DMS153 (cell line): ENCODE measurements at places on chromosomes 6 and 20.
A peak's percentile ranks its signal among the peaks of the same experiment; 100 is the strongest.

GRCh38 chr6:1763404-1763803 is 153.7 kb downstream of the FOXC1 start:
- DNase-seq = no peak

GRCh38 chr20:50498071-50498776 is 12.0 kb upstream of the PTPN1 start:
- DNase-seq = no peak

GRCh38 chr6:62714112-62714511 is 428.1 kb upstream of the KHDRBS2 start:
- no peak for DNase-seq

DNA sequence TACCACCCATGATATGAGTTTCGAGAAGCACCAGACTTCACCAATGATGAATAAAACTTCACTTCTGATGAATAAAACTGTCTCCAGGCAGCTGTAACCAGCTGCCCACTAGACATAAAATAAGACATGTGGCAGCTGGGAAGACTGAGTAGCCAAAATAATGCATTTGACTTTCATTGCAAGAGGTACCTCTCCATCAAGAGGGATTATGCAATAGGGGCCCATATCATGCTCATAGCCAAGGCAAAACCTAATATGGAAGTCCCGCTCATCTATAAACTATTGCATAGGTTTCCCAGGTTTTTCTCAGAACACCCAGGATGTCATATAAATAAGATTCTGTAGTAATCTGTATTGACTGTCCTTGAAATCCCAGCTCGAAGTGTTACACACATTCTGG is 155.5 kb downstream of the SIM1 start:
- no peak for DNase-seq

- no peak for DNase-seq
Observed at GRCh38 chr6:71399279-71399678, 110.7 kb downstream of the OGFRL1 start.

GRCh38 chr20:49712118-49712517 is 1.6 kb downstream of the B4GALT5 start:
- no peak for DNase-seq

- no peak for DNase-seq
Observed at GRCh38 chr6:52254731-52255378, 10.6 kb upstream of the IL17F start.

GRCh38 chr6:106147476-106147875 is 61.3 kb downstream of the PRDM1 start:
- DNase-seq = no peak

- DNase-seq = no peak
Observed at GRCh38 chr20:63124092-63124781, 91.7 kb downstream of the YTHDF1 start.

DNA sequence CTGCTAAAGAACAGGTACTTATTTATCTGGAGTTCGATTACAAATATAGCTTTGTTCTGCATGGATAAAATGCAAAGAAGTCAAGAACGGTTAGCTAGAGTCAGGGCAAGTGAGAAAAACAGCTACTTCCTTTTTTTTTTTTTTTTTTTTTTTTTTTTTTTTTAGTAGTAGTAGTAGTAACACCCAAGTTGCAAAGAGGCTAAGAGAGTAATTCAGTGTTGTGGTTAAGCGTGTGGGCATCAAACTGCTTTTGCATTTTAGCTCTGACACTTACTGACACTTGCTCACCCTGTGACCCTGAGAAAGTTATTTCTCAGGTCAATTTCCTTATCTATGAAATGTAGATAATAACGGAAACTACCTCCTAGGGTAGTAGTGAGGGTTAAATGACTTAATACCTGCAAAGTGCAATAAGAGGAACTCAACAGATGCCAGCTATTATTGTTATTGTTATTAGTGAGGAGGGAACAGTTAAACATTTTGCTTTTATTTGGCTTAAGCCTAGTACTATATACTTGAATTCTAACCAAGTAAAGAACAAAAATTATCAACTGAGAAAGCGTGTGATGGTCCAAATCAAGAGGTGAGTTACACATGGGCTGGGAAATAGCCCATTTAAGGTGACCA is 86.7 kb upstream of the BACH2 start:
- DNase-seq = no peak

GRCh38 chr20:10777710-10778109 is 103.9 kb upstream of the JAG1 start:
- DNase-seq = no peak

GRCh38 chr6:5644523-5645185 is 362.1 kb downstream of the NRN1 start:
- no peak for DNase-seq

GRCh38 chr20:56247954-56248782 is at the start of gene MC3R:
TSS of gene MC3R (plus strand) at chr20:56248732. CDS start at chr20:56248844, 112 bp downstream.
- peak; percentile 0 for DNase-seq

- DNase-seq = no peak
Observed at GRCh38 chr6:82353848-82354247, 9.8 kb upstream of the TPBG start.

DNA sequence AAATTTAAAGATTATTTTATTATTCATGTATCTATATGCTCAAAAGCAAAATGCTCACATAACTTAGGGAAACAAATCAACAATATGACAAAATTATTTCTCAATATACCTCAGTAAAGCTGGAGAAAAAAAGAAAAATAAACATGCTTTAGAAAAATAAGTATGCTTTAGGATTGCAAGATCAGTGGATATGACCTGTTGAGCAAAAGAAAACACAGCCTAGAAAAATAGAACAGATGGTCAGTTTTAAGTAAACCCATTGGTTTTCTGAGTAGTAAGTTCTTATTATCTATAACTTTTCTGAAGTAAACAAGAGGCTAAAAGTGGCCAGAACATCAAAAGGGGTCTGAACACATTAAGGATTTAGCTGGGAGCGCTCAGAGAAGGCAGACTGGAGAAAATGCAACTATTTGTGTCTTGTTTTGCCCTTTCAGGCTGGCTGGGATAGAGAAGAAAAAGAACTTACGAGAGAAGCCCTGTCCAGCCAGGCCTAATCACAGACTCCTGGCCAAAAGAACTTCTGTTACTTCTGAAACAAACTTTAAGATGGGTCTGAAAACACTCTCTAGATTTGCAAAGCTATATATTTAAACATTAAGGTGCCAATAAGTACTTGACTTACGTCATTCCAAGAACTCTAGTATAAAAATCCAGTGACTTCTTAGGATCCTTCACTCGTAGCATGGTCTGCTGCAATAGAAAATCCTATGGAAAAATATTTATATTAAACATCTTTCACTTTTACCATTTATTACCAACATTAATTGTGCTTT is 16.5 kb downstream of the GLO1 start:
- DNase-seq = no peak

GRCh38 chr6:144064402-144065212 is 30.8 kb downstream of the SF3B5 start:
- no peak for DNase-seq

DNA sequence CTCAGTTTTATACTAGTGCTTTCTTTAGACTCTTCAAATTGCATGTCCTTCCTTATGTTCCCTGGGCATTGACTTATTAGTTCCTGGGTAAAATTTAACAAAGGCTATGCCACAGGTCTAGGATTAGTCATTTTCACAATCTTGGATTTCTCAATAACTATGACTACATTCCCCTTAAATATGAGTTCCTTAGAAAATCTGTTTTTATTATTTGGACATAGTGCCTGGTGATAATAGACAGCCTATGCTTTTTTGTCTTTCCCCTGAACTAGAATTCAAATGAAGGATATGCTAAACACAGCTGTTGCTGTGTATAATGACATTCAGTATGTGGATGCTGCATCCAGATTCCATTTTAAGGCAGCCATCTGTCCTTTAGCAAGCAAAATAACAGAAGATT is 1252.8 kb upstream of the GJE1 start:
- DNase-seq = no peak

GRCh38 chr6:67956352-67956751 is 678.7 kb upstream of the ADGRB3 start:
- DNase-seq = no peak

GRCh38 chr6:34919651-34920050 is 30.6 kb downstream of the ANKS1A start:
- no peak for DNase-seq

- no peak for DNase-seq
Observed at GRCh38 chr6:150511313-150511712, 88.4 kb upstream of the PLEKHG1 start.

DNA sequence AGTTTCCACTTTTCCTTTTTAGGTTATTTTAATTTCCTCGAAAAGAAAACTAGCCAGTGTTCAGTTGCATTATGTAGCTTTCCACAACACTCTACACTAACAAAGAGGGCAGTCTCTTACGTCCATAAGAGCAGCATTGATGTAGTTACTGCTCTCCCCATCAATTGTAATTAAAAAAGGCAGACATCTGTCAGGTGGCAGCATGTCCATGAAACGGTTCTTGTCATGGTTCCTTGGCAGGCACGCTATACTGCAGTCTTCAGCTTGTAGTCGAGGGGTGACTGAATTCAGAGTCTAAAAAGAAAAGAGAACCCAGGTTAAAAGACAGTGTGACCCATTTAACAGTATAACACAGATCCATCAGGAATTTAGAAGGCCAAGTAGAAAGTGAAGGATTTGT is 80.1 kb upstream of the THEMIS start:
- no peak for DNase-seq

DNA sequence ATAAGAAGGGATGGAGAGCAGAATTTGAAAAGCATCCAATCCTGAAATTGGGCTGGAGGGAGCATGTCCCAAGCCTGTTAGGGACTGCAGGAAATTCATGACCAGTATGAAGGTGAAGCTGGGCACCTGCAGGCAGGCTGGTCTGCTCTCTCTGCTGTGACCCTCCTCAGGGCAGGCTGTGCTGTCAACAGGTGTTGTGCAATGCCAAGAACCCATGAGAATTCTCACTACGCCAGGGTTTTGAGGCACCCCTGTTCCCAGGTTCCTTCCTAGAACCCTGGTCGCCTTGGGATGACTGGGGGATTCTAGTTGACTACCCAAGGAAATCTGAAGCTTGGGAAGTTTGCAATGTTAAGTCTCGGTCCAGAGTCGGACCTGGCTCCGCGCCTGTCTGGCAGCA is 13.3 kb upstream of the MAS1L start:
- DNase-seq = no peak

GRCh38 chr6:24357336-24358218 is at the start of gene DCDC2:
TSS of gene DCDC2 (minus strand) at chr6:24358059. CDS start at chr6:24357750, 309 bp downstream.
- peak; percentile 81 for DNase-seq

DNA sequence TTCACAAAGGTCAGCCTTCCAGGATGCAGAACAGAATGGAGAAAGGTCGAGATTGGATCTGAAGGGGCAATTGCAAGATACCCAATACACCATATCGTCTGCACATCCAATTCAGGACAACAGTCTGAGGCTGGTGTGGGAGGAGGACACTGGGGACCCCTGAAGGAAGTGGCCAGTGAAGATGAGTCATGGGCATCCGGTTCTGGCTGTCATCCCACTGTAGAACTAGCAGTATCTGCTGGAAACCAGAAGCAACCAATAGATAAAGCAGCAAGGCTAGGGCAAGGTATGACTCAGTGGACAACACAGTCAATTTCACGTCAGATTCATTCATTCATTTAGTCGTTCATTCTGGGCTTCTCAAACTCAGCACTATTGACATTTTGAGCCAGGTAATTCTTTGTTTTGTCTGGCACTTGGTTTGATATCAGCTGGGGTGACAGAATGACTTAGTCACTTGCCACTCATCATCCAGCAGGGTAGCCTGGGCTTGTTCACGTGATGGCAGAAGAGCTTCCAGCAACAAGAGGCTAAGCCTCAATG is 30.3 kb upstream of the SHLD1 start:
- peak; percentile 25 for DNase-seq

DNA sequence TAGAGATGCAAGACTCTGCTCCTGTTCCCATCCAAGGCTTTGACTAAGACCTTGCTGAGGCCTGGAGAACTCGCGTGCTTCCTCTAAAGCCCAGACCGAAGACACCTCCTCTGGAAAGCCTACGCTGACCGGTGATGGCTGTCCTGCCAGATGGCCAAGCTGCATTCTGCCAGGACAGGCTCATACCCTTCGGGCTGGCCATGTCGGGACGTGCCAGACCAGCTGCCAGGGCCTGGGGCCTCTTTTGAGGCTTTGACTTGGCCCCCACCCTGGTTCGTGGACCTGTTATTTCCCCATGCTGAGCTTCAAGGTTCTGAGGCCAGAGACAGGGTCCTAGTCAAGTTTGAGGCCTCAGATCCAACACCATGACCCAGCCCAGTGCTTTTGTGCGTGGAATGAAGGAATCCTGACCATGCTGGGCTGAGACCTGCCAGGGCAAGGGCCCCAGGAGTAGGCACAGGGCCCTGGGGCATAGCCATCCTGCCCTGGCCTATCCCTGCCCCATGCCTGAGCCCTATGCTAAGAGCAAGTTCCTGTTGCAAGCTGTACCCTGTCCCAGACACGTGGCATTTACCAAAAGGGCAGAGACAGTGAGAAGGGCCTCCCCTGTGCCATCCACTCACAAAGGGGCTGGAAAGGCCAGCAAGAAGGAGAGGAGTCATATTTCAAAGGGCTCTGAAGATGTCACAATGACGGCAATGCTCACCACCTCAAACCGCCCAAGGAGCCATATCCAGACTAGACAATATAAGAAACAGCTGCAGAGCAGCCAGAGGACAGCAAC is 42.8 kb downstream of the MRPL14 start:
- no peak for DNase-seq
